Left cardiac atrium (tissue), 4 donors: ENCODE measurements at places on chromosomes 3 and 15. TPM values are rescaled to one million over a fixed set of nuclear protein-coding genes. Genes with fewer than 3 reads are reported as not detected.

Gene CPLX3
- total RNA-seq = 11.0 TPM

Gene PIGX
- 18.4 TPM for total RNA-seq

Gene CTXN2
- not detected for total RNA-seq

Gene KBTBD13
- 5.2 TPM for total RNA-seq

GRCh38 chr15:47292638-47293190 is 424.6 kb upstream of the SEMA6D start:
- DNase-seq = no peak

DNA sequence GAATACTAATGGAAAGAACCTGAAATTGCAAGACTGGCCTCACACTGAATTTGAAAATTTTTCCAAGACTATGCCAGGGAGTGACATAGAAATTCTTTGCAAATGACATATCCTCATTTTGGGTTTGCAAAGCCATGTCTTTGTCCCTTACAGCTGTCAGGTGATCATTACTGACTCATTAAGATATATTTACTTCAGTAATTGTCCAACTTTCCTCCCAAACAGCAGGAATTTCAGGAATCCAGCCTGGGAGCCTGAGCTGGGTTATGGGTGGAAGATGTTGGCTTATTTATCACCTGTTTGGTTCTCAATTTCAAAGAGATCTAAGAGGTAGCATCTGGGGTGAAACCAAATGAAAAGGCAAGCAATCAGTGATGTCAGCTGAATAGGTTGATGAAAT is 111.6 kb upstream of the ACP3 start:
- no peak for DNase-seq
